NCI-H1105 treated with DMSO at 0.1 percent for 48 hours (cell line): ENCODE measurements at places on chromosomes 12 and 14.
A peak's percentile ranks its signal among the peaks of the same experiment; 100 is the strongest.

- no peak for DNase-seq
Observed at GRCh38 chr12:19485240-19485639, 45.9 kb downstream of the AEBP2 start.

- peak; percentile 95 for DNase-seq
Observed at GRCh38 chr12:114668151-114668885, 15.7 kb downstream of the TBX3 start.

DNA sequence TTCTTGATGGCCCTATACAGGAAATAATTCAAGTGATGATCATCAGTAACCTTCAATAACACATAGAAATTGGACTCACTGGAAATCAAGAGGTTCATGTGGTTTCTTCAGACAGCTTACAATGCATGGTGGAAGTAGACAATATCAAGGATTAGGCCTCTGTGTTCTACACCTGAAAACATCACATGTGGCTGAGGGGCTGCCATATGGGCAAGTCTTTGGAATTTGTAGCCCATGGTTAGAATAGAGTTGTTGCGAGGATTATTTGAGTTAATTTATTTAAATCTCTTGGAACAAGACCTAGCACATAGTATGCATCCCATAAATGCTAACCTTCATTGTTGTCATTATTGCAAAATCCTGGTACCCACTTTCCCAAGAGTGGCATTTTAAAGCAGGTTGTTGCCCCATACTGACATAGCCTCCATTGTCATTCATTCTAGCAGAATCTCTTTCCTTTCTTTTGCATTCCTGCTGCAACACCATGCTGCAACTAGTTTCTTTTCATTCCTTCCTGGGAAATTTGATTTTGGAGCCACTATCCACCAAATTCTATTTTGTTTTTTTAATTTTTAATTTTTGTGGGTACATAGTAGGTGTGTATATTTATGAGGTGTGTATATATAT, 352.7 kb upstream of the NAV3 start:
- no peak for DNase-seq

DNA sequence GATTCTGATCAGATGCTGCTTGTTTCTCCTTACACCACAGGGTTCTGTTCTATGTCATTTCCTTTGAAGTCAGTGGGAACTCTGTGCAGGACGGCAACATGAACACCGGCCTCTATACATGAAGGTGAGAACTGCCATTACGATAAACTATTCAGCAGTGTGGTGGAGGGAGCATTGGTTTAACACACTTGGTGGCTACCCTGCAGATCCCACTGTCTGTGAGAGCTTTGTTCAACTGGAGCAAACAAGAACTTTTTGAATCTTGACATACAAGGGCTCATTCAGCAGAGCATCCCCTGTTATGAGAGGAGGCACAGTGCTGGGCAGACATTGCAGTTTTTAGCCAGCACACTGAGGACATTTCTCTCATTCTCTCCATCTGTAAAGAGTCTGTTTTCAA, 10.7 kb upstream of the FRS2 start:
- no peak for DNase-seq

DNA sequence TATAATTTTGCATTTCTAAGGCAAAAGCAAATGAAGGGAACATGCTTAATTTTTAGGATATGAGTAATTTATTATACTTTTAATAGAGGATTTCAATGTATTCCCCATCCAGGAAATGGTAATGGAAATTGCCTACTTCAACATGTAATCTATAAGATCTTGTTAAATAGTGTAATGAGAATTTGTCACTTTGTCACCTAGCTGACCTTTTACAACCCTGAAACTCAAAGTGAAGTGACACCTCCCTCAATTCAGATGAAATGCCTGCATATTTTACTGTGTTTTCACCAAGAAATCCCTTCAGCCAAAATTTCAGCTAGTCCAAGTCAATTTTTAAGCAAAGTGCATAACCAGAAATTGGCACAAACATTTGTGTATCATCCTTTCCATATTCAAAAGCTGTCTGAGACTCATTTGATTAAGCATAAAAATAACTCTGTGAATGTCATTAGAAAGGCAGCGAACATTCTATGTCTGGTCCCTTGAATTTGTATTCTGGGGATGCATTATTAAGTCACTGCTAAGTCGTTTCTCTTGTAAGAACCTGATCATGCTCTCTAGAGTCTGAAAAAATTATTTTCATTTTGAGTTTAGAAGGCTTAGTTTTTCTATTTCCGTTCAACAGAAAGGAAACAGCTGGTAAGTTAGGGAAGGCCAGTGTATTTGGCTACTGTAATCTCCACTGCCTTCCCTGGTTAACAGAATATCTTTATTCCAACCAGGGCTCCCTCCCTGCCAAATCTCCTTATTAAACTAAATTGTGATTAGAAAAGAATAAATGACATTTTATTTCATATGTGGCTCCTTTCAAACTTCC, 100.8 kb downstream of the IGF1 start:
- no peak for DNase-seq

DNA sequence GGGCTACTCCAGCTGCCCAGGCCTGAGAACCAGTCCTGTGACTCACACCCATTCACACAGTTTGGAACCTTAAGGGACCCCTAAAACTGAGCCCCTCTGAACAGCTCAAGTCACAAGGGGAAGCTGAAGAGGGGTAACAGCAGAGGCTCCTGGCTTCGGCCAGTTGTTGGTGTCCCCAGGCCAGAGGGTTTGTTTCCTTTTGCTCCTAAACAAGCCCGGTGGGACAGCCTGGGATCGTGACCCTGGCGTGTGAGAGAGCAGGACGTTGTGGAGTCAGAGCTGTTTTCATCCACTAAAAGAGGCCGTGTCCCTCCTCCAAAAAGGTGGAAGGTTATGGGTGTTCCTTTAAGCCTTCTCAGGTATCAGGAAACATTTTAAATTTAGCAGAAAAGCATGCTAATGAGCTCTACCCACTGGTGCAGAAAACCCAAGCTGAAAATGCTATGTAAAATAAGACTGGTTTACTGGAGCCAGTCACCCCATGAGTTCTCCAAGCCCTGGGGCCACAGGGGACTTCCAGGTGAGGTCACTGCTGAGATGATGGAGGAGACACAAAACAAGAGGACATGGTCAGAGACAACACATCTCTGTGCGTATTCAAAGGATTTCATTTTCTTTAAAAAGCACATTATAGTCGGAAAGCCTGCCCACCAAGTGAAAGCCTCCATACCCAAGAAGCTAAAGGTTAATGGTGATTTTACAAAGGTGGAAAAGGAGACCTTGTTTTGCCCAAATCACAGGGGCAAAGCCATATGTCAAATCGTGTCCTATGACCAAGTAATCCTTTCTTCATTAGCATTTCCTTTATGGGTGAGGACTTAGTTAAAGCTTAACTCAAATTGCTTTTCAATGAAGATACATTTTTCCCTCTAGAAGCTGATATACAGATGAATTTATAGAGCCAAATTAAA, 14.1 kb downstream of the PRKAB1 start:
- no peak for DNase-seq

- DNase-seq, result no peak
Observed at GRCh38 chr14:35375558-35376025, 29.0 kb downstream of the NFKBIA start.

GRCh38 chr12:104248444-104248843, 32.9 kb downstream of the TXNRD1 start:
- DNase-seq, result no peak

DNA sequence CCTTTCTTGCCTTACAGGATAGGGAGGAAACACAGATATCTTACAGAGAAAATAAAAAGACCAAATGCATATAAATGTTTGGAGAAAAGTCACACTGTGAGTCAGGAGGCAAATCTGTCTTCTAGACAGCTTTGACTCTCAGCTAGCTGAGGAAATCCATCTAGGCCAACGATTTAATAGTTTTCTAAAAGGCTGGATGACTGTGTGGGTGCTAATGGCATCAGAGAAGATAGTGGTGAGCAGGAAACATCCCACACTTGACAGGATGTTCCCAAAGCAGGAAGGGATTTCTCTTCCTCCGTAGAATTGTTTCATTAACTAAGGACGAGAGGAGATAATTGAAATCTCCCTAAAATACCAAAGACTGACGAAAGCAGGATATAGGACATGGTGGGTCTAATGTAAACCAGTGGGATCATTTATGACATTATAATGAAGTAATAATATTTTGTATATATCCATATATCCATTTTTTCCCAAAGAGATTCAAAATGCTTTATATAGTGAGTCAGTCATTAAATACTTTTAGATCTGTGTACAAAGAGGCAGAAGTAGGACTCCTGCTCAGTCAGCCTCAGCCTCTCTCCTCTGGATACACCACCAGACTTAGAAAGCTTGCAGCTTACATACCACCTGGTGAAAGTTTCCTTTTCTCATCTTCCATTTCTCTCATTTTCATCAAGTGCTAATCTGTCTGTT, 44.3 kb upstream of the PSMA6 start:
- DNase-seq, result no peak

- DNase-seq, result no peak
Observed at GRCh38 chr12:112969547-112970306, 8.6 kb upstream of the OAS2 start.

DNA sequence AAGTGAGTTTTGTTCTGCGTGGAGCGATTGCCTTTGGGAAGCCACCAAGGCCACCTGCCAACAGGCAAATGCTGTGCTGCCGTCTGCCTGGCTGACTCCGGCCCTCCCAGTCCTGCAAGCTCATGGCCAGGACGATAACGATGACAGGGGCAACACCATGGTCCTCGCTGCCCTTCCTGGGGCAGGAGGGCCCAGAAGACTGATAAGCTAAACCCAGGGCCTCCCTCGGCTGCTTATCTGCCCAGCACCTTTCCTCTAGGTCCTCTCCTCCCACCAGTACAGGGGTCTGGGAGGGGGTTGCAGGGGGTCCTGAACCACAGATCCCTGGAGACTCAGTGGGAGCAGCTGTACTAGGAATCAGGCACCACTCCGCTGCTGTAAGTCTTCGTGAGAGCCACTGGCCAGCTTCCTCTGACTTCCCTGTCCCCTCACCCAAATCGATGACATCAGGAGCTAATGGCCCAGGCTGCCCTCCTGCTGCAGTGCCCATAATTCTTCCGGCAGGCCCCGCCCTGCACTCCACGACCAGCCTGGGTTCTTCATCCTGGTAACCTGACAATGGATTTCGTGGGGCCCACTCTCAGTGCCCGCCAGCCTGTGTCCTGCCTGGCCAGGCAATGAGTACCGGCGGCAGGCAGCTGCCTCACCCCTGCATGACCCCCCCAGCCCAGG, 5.1 kb downstream of the ANKRD9 start:
- no peak for DNase-seq

- DNase-seq, result no peak
Observed at GRCh38 chr14:34699873-34700621, 14.3 kb downstream of the CFL2 start.

GRCh38 chr12:96452261-96452922, 37.0 kb upstream of the CFAP54 start:
- DNase-seq, result no peak

- peak; percentile 35 for DNase-seq
Observed at GRCh38 chr14:66070542-66071319, 415.4 kb upstream of the CCDC196 start.

DNA sequence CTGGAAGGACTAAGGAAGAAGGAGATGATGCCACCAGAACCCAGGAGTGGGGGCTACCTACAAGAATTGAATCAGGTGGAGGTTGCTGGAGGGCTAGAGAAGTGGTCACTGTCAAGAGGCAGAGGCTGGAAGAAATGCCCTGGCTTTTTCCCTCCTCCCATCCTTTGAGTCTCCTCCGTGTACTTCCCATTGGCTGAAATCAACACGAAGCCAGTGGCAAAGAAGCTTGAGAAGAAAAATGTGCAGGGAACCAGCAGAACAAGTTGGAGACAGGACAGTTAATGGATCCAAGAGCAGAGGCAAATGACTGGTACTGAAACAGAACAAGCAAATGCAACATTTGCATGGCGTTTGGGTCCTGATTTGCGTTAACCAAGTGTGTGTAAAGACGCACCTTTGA, 9.1 kb upstream of the FBLN5 start:
- no peak for DNase-seq

- peak; percentile 71 for DNase-seq
Observed at GRCh38 chr12:40336573-40337199, 111.9 kb downstream of the LRRK2 start.

DNA sequence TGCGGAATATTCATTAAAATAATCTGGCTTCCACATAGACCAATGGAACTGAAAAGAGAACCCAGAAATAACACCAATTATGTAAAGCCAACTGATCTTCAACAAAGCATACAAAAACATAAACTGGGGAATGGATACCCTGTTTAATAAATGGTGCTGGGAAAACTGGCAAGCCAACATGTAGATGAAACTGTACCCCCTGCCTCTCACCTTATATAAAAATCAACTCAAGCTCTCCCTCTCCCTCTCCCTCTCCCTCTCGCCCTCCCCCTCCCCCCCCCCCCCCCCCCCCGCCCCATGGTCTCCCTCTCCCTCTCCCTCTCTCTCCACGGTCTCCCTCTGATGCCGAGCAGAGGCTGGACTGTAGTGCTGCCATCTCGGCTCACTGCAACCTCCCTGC, 13.1 kb upstream of the SPTSSA start:
- no peak for DNase-seq

DNA sequence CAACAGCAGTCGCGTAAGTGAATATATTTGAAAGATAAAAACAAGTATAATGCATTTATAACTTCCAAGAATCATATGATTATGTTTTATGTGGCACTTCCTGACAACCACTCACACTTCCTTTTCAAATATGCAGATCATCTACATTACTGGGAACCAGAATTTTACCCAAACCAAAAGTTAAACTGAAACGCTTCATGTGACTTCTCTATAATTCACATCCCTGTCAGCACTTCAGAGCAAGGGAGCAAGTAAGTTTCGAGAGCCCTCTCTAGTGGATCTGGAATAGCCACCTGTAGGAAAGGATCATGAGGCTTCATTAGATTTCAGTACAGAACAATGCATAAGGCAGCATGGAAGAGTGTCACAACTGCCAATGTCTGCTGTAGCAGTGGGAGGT, 13.7 kb upstream of the ALX1 start:
- DNase-seq, result no peak

DNA sequence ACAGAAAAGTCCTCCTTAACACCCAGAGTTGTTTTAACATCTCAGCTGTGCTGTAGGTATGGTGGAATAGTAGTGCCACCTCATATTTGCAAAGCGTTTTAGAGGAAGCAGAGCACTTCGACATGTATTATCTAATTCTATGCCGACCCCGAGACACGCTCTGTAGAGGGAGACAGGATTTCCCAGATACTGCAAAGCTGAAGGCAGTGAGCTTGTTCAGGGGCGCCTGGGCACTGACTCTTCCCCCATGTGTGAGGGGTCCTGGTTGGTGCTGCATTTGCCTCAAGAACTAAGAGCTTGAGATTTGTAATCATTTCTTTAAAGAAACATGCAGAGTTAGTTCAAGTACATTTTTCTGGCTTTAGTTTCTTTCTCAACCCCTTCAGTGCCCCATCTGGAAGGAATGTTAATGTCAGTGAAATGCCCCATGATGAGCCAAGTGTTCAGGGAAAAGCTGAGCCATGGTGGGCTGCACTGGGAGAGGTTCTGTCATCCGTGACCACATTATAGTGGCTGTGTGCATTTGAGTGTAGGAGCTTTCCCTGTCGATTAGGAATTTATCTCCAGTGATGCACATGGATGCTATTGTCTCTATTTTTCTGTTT, 66.3 kb downstream of the MBIP start:
- DNase-seq, result no peak

- DNase-seq, result peak; percentile 44
Observed at GRCh38 chr14:100761481-100761880, 34.8 kb downstream of the DLK1 start.
